ENCODE measurements at places on chromosomes 1 and 21.

- no peak for DNase-seq
Measured at GRCh38 chr1:168982778-168983177, 123.7 kb upstream of the ATP1B1 start.

DNA sequence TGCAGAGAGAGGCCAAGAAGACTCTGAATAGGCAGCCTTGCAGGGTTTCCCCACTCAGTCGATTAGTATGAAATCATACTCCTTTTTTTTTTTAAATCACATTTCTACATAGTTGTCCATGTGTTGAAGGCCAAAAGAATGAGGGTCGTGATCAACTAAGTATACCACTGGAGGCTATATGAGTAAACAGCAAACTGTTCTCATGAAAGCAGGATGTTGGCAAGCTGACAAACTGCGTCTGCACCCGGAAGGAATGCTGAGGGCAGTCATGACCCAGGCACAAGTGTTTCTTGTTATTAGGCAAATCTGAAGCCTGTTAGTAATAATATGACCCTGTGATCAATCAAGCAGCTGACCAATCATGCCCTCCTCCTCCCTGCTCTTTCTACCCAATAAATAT lies 213.2 kb downstream of the USH2A start:
- DNase-seq: no peak

DNA sequence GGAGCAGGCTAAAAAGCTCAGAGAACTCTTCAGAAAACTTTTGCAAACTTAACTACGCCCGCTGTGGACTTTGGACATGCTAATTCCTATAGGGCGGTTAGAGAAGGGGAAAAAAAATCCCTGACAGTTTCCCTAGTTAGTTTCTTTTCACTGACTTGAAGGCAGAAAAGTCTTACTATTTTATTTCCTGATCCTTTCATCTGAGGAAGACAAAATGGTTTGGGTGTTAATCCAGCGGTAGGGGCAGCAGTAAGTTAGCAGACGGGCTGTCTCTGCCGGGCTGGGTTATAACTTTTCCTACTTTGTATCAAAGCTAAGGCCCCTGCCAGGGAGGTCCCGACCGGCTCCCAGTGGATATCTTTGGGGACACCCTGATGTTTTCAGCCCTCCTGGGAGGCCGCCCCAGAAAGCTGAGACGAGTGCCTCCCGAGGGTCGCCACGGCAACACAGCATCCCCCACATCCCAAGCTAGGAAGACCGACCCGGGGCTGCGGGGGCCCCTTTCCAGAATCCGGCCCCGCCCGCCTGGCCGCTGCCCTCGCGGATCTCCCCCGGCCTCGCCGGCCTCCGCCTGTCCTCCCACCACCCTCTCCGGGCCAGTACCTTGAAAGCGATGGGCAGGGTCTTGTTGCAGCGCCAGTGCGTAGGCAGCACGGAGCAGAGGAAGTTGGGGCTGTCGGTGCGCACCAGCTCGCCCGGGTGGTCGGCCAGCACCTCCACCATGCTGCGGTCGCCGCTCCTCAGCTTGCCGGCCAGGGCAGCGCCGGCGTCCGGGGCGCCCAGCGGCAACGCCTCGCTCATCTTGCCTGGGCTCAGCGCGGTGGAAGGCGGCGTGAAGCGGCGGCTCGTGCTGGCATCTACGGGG lies 162.6 kb downstream of the RUNX1 start:
- DNase-seq: no peak

DNA sequence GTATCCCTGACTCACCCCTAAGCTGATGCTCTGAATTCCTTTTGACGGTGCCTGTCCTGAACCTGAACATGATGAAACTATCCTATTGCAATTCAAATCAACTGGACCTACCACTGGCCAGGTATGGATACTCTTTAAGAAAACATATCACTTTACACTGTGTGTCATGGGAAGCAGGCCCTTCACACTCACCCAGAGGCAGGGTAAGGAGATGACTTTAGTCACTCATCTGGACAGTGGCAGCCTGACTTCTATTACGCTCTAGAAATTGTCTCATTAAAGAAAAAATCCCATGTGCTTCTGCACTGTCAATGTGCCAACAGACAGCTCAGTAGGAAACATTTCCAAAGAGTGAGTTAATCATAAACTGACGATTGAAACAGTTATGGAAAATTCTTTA lies 94.3 kb downstream of the VAV3 start:
- DNase-seq: no peak
